ENCODE measurements at places on chromosomes 1 and 21.

GRCh38 chr1:69777423-69777822, 209.7 kb downstream of the LRRC7 start:
- DNase-seq = no peak

GRCh38 chr1:216210081-216210480, 213.2 kb downstream of the USH2A start:
- DNase-seq = no peak

- no peak for DNase-seq
Measured at GRCh38 chr1:94954263-94955220, 27.6 kb upstream of the CNN3 start.

GRCh38 chr1:91600431-91601337, 100.0 kb downstream of the CDC7 start:
- no peak for DNase-seq

- DNase-seq = no peak
Measured at GRCh38 chr1:153262070-153262366, 2.5 kb downstream of the LORICRIN start.

- no peak for DNase-seq
Measured at GRCh38 chr1:162612606-162613400, 19.5 kb upstream of the DDR2 start.

GRCh38 chr1:74426208-74426937, 86.0 kb downstream of the LRRC53 start:
- no peak for DNase-seq

DNA sequence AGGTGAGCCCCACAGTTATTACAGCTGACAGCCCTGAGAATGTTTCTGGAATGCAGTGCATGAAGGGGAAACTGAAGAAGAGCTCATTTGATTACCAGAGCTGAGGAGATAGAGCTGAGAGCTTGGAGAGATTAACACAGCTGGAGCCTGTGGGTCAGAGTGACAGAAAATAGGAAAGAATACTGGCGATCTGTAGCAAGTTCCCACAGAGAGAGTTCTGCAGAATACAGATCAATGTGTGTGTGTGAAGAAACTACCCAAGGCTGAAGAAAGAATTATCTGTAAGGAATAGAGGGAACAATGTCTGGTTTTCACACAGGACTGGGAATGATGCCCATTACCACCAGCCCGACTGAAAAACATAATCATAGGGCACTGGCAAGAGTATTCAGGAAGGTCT, 103.6 kb upstream of the SNX7 start:
- no peak for DNase-seq

- peak; percentile 41 for DNase-seq
Measured at GRCh38 chr21:37916310-37917051, at the start of gene KCNJ6. TSS of gene KCNJ6 (minus strand) at chr21:37916457. CDS start at chr21:37840682, 75,775 bp downstream.

DNA sequence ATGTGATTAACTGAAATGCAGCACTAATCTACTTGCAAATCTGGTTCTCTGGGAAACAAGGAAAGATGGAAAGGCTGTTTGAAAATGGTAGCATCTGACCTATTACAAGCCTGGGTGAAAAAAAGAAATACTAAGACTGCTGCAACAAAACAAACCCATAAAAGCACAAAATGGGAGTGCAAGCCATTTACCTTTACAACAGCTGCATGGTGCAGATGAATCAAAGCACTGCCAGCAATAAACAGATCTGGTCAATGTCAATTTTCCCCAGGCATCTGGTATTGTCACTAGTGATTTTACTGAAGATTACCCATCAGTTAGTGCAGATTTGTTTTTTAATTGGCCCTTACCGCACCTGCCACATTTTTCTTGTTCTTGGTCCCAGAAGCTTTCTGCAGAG, 1341.7 kb downstream of the PLA2G4A start:
- no peak for DNase-seq

- no peak for DNase-seq
Measured at GRCh38 chr1:84086189-84086588, 57.9 kb upstream of the PRKACB start.

DNA sequence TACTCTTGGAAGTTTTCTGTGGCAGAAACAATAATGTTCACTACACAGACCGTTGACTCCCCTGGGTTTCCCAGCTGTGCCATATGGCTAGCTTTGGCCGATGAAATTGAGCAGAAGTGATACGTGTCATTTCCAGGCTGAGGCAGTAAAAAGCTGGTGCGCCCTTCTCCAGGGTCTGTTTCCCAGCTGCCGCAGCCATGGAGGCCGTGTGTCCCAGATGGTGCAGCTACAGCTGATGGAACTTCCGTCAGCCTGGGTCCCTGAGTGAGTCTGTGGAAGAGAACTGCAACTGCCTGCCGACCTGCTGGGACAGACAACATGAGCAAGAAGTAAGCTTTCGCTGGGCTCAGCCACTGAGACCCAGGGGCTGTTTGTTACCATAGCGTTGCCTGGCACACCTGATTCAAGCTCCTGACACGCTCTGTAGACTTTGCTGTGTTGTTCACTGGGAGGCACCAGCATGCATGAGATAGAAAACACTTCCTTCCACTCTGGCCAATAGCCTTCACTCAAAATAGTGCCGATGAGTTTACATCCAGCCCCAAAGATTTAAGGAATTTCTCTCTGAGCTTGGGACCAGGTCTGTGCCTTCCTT, 116.3 kb upstream of the SLC25A33 start:
- DNase-seq = no peak

- no peak for DNase-seq
Measured at GRCh38 chr1:117820694-117821381, 108.6 kb downstream of the GDAP2 start.

DNA sequence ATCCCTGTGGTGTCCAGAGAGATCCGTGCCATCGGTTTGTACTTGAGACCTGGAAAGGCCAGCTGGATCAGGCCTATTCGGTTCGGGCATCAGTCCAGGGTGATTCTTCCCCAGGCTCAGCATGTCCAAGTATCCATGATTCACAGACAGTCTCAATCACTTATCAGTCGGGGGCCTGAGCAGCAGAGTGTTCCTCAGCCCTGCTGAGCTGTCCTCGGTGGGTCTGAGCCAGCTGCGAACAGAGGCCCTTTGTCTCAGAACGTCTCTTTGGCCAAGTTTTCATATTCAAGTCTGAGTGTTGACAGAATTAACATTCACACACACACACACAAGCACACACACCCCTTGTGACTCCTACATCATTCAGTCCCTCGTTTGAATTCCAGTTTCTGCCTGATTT, 33.4 kb upstream of the OSBPL9 start:
- DNase-seq = no peak

DNA sequence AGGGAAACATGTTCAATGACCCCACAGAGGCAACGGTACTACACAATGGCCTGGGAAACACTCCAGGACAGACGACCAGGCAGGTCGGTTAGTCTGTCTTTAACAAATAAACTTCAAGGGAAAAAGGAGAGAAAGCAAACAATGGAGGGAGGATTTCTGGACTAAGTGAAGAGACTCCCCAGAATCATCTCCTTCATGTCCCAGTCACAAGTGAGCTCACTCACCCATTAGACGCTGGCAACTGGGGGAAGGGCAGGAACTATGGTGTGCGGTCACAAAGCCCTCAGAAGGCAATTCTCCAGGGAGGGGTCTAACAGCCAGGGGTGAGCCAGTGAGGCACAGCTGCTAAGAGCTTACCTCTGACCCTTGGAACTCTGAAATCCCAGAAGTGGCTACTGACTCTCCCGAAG, 55.7 kb upstream of the NADK start:
- no peak for DNase-seq
